ENCODE measurements at places on chromosomes 6 and 20. TPM values are rescaled to one million over a fixed set of nuclear protein-coding genes. Genes with fewer than 3 reads are reported as not detected.

- no peak for DNase-seq
Observed at GRCh38 chr6:63553900-63554299, 18.4 kb upstream of the LOC128125822 start.

DNA sequence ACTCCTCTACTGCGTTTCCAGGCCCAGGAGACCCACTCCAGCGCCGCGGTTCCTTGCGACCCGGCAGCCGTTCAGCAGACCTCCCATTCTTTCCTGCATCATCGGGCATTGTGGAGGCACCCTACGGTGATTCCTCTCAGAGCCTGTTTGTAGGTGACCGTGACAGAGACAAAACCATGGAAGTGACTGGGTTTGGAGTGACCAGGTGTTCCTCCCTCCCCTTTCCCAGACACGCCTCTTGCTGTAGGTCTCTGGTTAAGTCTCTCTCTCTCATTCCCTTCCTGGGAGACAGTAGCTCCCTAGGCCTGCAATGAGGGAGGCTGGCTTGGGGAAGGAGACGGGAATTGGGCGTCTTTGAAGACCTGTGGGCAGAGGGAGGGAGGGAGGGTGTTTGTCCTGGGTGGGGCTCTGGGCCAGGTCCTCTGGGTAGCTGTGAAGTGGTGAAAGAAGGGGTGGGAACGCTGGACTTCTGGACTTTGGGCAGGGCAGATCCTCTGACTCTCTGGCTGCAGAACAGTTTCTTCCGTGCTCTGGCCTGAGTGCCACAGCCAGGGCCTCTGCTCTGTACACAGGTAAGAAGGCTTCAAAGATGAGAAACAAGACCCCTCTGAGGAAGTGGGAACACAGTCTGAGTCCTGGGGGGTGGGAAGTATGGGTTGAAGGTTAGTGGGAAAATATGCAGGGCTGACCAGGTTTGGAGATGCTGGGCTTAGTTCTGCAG, 763 bp downstream of the KLC4 start:
- no peak for DNase-seq

GRCh38 chr6:6559994-6560570, 28.4 kb upstream of the LY86 start:
- no peak for DNase-seq

- DNase-seq = no peak
Observed at GRCh38 chr6:151498327-151498726, 4.5 kb downstream of the CCDC170 start.

DNA sequence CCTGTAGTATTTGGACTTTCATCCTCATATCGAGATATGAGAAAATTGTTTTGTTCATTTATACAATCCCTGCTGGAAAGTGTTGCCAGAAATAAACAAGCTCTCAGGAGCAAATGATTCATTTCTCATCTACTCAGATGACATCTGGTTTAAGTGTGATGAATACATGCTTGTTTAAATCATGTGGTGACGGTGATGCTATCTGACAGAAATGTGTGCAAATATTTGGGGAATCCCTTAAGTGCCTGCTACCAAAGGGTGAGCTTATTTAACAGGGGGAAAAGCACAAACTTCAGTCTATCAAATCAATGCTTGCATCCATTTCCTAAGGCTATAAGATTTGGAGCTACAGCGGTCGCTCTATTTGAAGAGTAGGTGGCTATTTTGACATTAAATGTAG, 368.3 kb upstream of the SASH1 start:
- DNase-seq = no peak

DNA sequence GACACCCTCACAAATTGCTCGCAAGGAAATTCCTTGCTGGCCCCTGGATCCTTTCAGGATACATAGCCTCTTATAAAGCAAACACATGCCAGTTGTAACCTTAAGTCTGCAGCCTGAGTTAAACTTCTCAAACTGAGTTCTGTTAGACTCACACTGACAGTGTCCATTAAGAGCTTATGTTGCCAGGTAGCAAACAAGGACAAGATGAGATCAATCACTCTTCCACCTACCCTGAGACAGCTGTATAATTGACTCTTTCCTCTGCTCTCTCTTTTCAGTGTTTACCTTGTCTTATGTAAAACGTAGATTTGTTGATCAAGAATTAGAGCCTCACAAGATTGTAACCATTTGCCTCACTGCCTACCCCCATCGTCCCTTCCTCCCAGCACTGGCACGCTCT, 359.8 kb downstream of the EPM2A start:
- DNase-seq = no peak

DNA sequence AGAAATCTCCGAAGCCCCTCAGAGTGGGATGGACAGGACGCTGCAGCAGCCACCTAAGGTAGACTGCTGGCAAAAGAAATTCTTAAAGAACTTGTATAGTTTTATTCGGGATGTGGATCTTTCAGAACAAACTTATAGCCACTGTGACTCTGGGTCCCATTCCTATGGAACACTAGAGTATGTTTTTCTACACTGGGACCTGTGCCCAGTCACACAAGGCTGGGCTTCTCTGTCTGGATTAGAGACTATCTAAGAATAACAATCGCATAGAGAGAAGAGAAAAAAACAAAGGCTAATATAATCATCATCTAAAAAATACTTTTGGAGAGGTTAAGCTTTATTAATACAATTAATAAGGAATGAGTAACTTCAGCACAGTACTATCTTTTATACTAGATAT, 28.9 kb downstream of the RMND1 start:
- no peak for DNase-seq

DNA sequence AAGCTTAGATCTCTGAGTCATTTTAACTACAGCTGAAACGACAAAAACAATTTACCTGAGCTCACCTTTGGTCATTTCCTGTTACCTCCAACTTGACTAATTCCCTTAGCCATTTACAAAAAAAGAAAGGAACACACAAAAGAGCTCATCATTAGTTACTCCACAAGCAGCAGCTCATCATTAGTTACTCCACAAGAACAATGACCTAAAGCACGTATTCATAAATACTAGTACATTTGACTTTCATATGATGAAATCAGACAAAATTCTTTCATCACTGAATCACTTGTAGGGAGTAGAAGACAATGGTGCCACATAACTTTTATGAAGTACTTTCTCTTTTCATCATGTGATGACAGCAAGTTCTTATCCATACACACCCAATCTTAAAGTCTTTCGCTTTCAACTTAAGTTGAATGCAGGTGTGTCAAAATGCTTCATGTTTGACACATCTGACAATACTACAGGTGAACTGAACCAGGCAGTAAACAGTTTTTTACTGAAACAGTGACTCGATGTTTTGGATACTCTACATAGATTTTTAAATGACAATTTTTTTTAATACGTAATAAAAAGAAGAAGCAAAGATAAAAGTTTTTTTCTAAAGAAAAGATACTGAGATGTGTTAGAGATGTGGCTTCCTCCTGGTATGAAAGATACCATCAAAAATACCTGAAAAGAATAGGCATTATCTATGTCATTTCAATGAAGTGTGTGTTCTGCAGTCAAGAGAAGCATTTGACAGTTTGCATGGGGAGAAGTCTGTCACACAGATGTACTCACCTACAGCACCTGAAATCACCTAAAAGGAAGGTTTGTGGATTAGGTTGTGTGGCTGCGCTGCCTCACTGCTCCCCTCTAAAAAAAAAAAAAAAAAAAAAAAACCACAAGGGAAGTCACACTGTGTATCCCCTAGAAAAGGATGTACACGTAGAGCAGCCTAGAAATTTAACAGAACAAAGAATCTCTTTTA, 109.1 kb downstream of the PRDM1 start:
- DNase-seq = no peak

DNA sequence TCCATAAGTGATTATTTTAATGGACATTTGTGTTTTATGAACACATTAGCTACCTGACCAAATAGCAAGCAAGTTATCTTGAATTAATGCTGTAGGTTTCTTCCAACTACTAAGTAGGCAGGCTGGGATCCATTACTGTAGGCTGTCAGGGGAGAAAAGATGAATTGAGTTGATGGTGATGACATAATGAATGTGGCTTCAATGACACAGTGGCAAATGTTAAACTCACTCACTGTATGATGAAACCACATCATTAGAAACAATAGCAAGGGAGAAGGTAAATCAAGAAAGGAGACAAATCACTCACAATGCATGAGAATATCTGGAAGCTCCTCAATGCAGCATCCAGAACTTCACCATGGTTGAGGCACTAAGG, 529.7 kb upstream of the CITED2 start:
- no peak for DNase-seq

- DNase-seq = no peak
Observed at GRCh38 chr6:137722749-137723272, 144.2 kb upstream of the TNFAIP3 start.

DNA sequence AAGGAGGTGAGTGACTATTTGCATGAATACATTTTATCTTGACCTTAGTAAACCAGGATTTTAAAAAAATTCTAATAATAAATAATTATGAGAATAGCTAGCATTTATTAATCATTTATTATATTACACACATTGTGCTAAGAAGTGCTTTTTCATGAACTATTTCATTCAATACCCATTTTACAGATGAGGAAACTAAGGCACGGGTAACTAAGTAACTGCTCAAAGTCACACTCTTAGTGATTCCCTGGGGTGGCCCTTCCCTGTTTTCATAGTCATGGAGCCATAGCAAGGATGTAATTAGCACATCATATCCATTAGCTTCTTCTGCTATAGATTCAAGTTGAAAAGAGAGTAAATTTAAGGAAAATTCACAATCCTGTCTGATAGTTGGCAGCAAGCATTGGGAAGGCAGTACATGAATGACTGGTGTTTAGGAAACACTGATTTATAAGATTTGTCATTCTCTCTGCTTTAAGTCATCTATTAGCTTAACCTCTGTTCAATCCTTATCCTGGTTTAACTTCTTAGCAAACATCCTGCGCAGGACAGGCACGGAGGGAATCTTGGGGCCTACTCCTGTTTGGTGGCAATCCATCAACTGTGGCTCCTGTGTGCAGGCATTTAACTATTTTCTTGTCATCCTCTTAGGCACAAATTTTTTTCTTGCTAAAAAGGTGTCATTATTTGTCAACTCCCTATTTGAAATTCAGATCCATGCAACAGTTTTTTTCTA, 68.3 kb downstream of the RIN2 start:
- no peak for DNase-seq

DNA sequence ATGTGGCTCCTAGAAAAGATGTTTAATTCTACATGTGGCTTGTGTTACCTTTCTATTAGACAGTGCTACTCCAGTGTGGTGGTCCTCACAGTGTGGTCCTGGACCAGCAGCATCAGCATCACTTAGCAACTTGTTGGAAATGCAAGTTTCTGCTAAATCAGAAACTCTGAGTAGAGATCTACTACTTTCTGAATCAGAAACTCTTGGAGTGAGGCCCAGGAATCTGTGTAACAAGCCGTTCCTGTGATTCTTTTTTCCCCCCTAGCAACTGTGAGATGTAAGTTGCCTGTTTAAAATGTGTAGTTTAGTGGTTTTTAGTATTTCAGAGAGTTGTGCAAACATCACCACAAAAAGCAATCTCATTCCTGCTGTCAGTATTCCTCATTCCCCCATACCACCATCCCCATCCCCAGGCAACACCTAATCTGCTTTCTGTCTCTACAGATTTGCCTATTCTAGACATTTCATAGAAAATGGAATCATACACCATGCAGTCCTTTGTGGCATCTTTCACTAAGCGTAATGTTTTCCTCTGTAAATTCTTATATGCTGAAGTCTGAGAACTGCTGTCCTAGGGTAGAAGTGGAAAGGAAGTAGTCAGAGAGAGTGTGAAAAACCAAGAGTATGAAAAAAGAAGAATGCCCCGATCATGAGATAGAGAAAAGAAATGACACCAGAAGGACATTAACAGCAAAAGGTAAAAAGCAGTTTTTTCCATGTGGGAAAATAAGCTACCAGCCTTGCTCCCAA, 18.9 kb upstream of the BTBD9 start:
- no peak for DNase-seq

- DNase-seq = no peak
Observed at GRCh38 chr6:109342506-109342905, 39.8 kb downstream of the CD164 start.

GRCh38 chr6:23870496-23870895, 255.5 kb upstream of the NRSN1 start:
- no peak for DNase-seq

DNA sequence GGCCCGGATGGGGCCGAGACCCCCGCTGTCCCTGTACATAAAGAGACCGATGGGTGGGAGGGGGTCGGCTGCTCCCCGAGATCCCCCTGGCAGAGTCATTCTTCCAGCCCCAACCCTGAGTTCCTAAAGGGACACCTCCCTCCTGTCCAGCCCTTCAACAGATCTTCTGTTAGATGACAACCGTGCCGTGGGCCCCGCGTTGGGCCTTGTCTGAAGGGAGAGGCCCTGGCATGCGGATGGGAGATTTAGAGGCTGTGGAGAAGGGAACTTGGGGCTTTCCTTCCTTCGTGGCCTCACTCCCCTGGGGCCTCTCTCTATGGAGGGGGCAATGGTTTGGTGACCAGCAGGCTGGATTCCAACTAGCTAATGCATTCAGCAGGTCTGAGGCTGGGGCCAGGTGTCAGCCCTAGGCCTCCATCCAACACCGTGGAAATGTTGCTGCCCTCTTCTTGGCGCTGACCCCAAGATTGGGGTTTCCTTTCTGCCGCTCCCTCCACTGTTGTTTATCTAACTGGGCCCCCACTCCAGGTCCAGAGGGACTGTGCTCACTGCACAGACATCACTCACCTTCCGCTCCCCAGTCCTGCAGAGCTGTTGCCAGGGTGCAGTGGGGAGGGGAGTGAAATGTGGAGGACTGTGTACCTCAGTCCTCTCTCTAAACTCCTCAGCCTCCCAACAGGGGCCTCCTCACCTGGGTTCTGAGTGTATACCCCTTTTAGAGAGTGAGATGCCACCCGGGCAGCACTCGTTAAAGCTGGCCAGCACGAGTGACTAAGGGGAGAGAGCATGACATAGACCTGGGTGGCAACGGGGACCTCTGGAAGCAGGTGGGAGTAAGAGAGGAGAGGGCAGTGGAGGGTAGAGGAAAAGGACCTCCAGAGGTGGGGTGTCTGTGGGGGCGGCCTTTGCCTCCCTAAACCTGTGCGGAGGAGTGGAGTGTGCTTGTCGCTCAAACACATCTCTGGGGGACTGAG, 6.7 kb downstream of the TMEM151B start:
- no peak for DNase-seq

DNA sequence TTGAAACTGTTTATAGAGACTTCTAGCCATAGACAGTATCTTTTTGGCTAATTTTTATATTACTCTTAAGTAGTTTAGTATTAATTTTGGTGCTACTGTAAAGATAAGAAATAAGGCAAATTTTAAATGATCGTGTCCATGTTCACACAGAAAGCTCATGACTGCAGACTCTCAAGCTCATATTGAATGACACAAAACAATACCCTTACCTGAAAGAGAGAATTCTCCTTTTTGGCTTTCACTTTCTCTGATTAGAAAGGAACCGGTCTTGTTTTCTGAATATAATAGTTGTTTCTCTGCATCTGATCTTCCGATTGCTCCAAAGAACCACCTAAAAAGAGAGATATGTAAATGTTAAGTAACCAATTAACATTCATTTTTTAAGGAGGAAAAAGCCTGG, 57.0 kb downstream of the FRK start:
- DNase-seq = no peak

Gene LY6G6F
- polyA plus RNA-seq = 0.44 TPM

Gene EYS
- 0.74 TPM for polyA plus RNA-seq

Gene TRAPPC3L
- 0.18 TPM for polyA plus RNA-seq

Gene TUBB2B
- polyA plus RNA-seq = 113 TPM

Gene MDC1
- 52.8 TPM for polyA plus RNA-seq

Gene HLA-DPB1
- polyA plus RNA-seq = 21.4 TPM

Gene SLC17A9
- polyA plus RNA-seq = 2.7 TPM

Gene SMLR1
- 4.4 TPM for polyA plus RNA-seq

Measured in left renal cortex interstitium (tissue), 4 donors.